Pericardium fibroblast (primary cell): ENCODE measurements at places on chromosomes 7 and 10. TPM values are rescaled to one million over a fixed set of nuclear protein-coding genes. Genes with fewer than 3 reads are reported as not detected.

Gene NUDT13
- total RNA-seq = 3.0 and 11.0 TPM in 2 replicates

Gene WNT2
- total RNA-seq = 0.12 and 5.9 TPM in 2 replicates

Gene CALML3
- total RNA-seq = not detected in 2 replicates

Gene HOXA5
- total RNA-seq = 1.3 and 35.0 TPM in 2 replicates

Gene SLC25A13
- total RNA-seq = 10.3 and 19.5 TPM in 2 replicates

Gene PYROXD2
- 9.0 and 17.6 TPM in 2 replicates for total RNA-seq

Gene BMPER
- total RNA-seq = 26.4 and 28.2 TPM in 2 replicates

Gene PLEKHA1
- total RNA-seq = 23.7 and 30.2 TPM in 2 replicates

Gene NKX2-3
- total RNA-seq = 2.1 TPM in 1 of 2 replicates, not detected in the other

Gene STOX1
- 0.09 and 0.82 TPM in 2 replicates for total RNA-seq

Gene THNSL1
- total RNA-seq = 1.9 and 2.6 TPM in 2 replicates

Gene MEST
- total RNA-seq = 390 and 450 TPM in 2 replicates

Gene C10orf67
- total RNA-seq = not detected in 2 replicates

Gene LRRC18
- not detected in 2 replicates for total RNA-seq

Gene SCIN
- not detected in 2 replicates for total RNA-seq

Gene PTTG1IP2
- not detected in 2 replicates for total RNA-seq

Gene TOMM7
- 172 and 196 TPM in 2 replicates for total RNA-seq

Gene MEOX2
- 10.3 and 17.0 TPM in 2 replicates for total RNA-seq

Gene GNGT1
- not detected in 2 replicates for total RNA-seq

Gene TAS2R4
- total RNA-seq = 0.09 and 0.12 TPM in 2 replicates
